ENCODE measurements at places on chromosomes 7 and 10. TPM values are rescaled to one million over a fixed set of nuclear protein-coding genes. Genes with fewer than 3 reads are reported as not detected.

NKX1-2 gene
- total RNA-seq, result not detected

CYP3A4 gene
- not detected for total RNA-seq

FAM25C gene
- total RNA-seq, result not detected

CYP2C19 gene
- total RNA-seq, result 0.22 TPM

FGF8 gene
- not detected for total RNA-seq

MARCHF5 gene
- 26.1 TPM for total RNA-seq

- no peak for DNase-seq
These were observed 1.8 kb downstream of the KIAA1549 start for GRCh38 chr7:138979226-138979979.

- DNase-seq, result peak; percentile 35
These were observed 6.5 kb downstream of the CHST12 start for GRCh38 chr7:2409745-2410414.

- no peak for DNase-seq
These were observed 58.6 kb downstream of the AFAP1L2 start for GRCh38 chr10:114345701-114346100.

DNA sequence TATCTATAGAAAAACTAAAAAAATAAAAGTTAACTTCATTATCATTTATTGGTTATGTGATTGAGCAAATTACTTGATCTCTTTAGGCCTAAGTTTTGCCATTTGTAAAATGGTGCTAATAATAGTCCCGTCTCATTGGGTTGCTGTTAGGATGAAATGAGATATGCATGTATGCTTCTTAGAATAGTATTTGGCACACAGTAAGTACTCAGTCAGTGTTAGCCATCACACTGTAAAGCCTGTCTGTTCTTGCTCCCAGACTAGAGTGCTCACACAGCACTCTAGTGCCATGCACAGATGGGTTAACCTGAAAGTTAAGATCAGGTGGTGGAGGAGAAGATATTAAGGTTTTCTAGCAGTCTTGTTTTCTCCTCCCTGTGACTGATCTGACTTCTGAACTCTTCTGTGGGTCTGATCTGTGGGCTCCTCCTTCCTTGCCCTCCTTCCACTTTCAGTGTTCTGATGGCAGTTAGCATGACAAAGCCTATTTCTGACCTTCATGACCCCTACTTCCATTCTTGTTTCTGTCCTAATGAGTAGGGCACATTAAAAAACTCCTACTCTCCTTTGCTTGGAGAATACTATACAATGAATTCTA, 167.5 kb downstream of the RNLS start:
- DNase-seq, result no peak

DNA sequence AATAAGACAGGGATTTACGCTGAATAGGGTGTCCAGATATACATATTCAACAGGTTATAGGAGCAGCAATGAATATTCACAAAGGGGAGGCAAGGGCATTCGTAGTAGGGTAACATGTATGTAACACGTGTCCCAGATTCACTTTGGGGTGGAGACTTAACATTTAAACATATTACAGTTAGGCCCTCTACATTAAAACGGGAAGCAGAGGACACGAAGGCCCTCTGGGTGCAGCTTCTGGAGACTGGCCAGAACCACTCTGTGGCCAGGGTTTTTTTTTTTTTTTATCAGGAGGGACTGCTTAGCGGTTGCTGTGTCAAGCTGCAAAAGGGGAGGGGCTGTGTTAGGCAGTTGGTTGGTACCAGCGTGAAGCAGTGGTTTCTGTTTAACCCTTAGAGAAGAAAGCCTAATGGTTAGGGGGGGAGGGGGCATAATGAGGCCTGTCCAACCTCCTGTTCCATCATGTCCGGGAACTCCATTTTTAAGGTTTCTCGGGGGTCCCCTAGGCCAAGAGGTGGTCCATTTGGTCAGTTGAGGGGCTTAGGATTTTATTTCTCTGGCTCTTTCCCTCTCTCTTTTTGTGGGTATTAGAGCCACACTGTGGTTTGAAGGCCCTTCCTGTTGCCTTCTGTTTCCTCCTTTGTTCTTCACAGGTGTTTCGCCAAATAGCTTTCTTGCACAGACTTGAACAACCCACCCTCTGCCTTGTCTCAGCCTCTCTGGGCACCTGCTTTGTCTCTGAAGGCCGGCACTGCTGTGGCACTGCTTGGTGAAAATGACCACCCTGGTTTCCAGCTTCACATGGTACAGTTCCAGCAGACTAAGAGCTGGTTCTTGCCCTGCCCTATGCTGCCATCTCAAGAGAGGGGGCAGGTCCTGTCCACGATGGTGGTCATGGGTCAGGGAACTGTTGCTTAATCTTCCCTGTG, 26.4 kb downstream of the PRF1 start:
- peak; percentile 15 for DNase-seq

DNA sequence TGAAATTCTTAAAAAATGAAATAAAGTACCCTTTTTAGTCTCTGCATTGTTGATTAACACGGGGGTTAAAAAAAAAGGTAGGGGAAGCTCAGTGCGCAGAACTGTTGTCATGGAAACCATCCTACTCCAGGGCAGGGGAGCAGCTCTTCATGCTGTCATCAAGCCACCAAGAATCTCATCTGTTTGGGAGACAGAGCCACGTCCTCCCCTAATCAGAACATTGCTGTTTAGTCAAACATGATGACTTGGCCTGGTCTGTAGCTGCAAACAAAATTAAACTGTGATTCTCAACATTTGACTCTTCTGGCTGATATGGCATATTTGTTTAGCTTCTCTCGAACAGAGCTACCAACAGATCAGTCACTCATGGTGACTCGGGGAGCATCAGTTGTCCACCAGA, 254.4 kb upstream of the KLF14 start:
- peak; percentile 57 for DNase-seq

- no peak for DNase-seq
These were observed 3.6 kb upstream of the MYOF start for GRCh38 chr10:93485690-93486089.

- no peak for DNase-seq
These were observed 186.4 kb downstream of the POLR1F start for GRCh38 chr7:19522486-19522885.

GRCh38 chr10:477620-478019, 211.8 kb downstream of the DIP2C start:
- DNase-seq, result no peak

DNA sequence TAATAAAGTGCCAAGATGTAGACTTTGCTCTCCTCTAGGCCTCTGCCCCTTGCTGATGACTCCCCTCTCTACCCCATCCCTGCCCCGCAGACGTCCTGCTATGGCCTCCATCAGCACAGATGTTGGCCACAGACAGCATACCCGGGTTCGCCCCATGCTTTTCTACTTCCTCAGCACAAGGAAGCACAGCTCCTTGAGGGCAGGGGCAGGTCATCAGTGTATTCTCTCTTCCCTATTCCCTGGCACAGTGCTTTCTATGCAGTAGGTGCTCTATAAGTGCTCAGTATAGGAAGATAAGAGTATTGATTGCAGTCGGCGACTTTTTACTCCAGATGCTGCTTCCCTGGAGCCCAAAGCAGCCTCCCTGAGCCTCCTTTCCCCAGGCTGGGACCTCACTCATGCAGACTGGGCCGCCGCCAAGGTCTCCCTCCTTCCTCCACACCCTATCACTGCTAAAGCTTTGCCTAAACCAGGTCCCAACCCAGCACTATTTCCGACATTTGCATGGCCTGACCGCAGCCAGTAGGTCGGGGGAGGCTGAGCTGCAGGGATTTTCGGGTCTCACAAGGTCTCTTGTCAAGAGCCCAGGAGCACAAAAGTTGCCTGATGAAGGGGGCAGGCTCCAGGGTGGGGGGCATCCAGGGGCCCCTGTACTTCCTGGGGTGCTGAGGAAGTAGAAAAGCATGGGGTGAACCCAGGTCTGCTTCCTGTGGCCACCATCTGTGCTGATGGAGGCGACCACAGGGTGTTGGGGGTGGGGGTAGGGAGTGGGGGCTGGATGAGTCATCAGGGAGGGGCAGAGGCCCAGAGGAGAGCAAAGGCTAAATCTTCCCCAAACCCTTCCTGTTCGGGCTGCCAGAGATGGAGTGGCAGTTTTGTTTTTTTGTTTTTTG, 8.0 kb downstream of the CALHM3 start:
- peak; percentile 76 for DNase-seq

DNA sequence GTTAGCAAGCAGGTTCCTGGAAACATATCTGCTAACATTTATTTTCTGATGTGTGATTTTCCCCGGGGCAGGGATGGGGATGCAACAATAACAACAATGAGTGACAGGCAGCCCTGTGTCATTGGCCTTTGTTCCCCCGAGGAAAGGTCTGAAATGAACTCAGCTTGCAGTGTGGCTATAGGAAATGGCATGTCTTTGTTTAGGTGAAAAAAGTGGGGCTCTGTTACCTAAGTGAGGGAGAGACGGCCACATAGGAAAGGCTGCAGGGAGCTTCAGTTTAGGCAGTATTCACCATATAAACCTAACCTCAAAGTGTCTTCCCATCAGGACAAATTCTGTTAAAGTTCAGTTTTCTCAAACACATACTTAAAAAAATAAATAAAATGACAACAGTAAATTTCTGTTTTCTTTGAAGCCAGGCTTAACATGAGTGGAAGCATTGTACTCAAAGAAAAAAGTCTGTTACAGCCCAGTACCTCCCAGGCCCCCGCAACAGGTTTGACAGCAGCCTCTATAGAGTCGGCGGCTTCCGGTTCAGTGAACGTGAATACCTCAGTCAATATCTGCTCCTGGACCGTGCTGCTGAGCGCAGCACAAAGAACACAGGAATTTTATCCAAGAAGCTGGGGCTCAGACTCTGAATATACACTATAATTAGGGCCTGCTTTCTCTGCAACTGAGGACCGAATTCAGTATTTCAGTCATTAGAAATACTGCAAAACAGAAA, 168.3 kb downstream of the GLI3 start:
- no peak for DNase-seq

GRCh38 chr10:5040010-5040673, 36.5 kb upstream of the AKR1C2 start:
- DNase-seq, result no peak

GRCh38 chr10:125726914-125727313, 7.4 kb downstream of the EDRF1 start:
- no peak for DNase-seq

GRCh38 chr10:5046410-5046809, 42.8 kb upstream of the AKR1C2 start:
- no peak for DNase-seq

DNA sequence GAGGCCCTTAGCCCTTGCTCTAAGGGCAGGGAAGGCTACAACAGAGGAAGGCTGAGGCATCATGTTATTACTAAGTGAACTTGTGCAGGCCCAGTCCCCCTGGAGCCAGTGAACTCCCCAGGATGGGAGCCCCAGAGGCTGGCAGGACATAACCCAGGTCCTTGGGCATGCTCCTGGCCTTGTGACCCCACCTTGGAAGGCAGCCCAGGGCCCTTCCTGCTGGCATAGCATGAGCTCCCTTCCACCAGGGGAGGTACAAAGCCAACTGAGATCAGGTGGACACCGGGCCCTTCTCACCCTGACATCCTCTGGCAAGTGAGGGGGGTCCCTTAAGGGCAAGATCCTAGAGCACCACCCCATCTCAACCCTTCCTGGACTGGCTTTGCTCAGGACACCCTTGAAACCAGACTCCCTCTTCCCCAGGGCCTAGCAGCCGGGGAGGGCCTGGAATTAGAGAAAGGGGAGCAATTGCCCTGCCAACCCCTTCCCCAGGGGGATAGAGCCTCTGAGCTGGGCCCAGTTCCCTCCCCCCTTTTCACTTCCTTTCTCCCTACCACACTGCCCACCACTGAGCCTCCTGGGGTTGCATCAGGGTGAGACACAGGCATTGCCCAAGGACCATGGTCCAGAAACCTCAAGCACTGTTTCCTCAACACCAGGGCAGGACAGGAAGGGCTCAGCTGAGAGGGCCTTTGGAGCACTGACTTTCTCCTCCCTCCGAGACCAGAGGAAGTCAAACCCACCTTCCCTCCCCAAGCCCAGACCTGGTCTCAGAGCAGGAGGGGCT, 1.8 kb upstream of the VSIR start:
- DNase-seq, result no peak

GRCh38 chr10:24574161-24574560, 149.5 kb downstream of the ARHGAP21 start:
- no peak for DNase-seq

GRCh38 chr7:8365499-8366110, 67.8 kb upstream of the NXPH1 start:
- no peak for DNase-seq

DNA sequence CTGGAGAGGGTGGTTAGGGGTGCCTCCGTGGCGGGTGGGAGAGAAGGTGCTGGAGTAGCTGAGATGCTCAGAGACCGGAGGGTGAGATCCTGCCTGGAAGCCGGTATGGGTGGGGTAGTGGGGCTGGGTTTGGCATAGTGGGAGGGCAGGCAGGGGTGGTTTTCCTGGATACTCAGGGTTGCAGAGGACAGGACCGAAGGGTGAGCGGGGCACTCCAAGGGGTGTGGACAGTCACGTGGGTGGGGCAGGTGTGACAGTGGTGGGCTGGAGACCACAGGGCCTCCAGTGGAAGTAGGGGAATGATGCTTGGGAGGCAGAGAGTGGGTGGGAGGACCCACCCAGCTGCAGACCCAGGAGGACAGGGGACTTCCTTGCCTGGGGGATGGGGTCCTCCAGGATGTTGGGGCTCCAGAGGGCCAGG, 1.9 kb downstream of the SCART1 start:
- DNase-seq, result no peak

- no peak for DNase-seq
These were observed 27.7 kb downstream of the ZCCHC24 start for GRCh38 chr10:79417731-79418130.

DNA sequence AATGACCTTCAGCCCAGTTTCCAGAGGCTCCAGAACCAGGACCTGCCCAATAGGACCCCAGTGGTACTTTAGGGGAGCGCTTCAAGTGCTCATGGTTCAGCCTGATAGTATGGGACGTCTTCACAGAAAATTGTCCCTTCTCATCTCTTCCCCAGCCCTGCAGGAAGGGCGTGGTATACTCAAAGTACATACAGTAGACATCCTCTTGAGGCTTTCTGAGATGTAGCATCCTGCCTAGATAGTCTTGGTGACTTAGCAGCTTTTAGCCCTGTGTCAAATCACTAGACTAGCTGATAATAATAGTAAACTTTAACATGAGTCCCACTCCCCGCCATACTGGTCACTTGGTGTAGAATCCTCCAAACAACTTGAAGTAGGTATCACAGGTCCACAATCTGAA, 193.2 kb downstream of the CYP26A1 start:
- no peak for DNase-seq

DNA sequence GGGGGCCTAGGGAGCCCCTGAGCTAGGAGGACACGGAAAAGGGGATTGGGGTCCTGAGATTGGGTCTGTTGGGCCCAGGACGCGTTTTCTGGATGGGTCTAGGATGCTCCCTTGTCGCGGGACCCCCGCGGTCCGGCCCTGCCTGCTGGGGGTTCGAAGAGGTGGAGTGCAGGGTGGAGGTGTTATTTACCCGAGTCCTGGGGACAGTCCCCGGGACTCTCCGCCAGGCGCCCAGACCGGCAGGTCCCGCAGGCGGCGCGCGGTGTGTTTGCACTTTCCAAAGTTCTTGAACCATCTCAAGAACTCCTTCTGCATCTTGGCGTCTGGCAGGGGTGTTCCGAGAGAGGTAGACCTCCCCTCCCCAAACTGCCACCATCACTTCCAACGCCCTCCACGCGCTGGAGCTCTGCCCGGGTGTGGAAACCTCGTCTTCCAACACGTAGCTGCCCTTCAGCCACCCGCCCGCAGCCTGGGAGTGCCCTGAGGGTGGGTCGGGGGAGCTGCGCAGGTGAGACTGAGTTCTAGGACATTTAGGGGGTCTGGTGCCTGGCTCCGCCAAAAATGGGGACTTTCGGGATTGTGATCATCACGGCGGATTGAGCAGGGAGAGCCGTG, 569 bp downstream of the CAV1 start:
- DNase-seq, result peak; percentile 62

Measured in activated naive CD4-positive, alpha-beta T cell treated with anti-CD3 and anti-CD28 coated beads for 36 hours (primary cell).